ENCODE measurements at places on chromosomes 16 and 17. TPM values are rescaled to one million over a fixed set of nuclear protein-coding genes. Genes with fewer than 3 reads are reported as not detected.

- DNase-seq, result no peak
Measured at GRCh38 chr16:87252269-87252970, 64.8 kb downstream of the C16orf95 start.

The CACNG3 gene
- total RNA-seq, result not detected

The CDRT15 gene
- total RNA-seq, result not detected

- DNase-seq, result no peak
Measured at GRCh38 chr17:4721203-4722135, 9.8 kb upstream of the MED11 start.

GRCh38 chr16:57828272-57829161 is 26.2 kb upstream of the KIFC3 start:
- DNase-seq, result no peak

The LRRC45 gene
- total RNA-seq, result 7.0 TPM

GRCh38 chr16:87945351-87946042 is 5.7 kb upstream of the BANP start:
- DNase-seq, result no peak

The AANAT gene
- not detected for total RNA-seq

DNA sequence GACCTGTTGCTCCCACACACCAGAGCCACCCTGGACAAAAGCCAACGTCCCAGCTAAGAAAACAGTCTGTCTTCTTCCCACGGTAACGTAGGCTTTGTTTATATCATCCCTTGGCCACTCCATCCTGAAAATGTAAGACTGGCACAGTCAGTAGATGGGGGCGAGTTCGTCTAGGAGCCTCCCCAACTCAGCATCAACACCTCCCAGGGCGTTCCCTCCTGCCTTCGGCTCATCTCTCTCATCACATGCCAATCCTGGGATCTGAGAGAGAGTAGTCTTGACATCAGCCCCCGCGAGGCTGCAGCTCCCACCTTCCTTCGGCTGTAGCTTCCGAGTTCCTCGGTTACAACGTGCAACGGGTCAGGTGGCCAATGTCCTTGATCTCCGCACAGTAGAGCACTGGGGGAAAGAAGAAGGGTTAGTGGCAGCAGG is 894 bp downstream of the RNF227 start:
- no peak for DNase-seq

- DNase-seq, result no peak
Measured at GRCh38 chr17:72400863-72401262, 280.0 kb downstream of the SOX9 start.

The KRT40 gene
- total RNA-seq, result not detected

The DHX58 gene
- 13.2 TPM for total RNA-seq

GRCh38 chr16:30723725-30724355 is 24.4 kb upstream of the PHKG2 start:
- DNase-seq, result peak; percentile 77

GRCh38 chr16:88973415-88974050 is 3.5 kb downstream of the CBFA2T3 start:
- DNase-seq, result no peak

The OTOP3 gene
- total RNA-seq, result not detected

DNA sequence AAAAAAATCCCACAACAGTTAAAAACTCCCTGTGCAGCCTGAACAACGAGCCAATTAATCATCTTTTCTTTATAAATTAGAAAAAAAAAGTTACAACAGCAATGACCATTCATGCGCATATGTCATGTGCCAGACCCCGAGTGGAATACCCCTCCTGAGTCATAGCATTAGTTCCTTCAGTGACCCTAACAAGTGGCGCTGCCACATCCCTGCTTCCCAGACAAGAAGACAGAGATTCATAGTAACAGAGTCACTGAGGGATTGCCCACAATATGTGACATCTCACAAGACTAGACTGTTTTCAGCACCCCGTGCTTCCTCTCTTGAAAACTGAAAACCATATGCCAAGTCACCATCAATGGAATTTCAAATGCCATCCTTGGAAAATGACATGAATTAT is 7.9 kb downstream of the UMOD start:
- DNase-seq, result no peak

DNA sequence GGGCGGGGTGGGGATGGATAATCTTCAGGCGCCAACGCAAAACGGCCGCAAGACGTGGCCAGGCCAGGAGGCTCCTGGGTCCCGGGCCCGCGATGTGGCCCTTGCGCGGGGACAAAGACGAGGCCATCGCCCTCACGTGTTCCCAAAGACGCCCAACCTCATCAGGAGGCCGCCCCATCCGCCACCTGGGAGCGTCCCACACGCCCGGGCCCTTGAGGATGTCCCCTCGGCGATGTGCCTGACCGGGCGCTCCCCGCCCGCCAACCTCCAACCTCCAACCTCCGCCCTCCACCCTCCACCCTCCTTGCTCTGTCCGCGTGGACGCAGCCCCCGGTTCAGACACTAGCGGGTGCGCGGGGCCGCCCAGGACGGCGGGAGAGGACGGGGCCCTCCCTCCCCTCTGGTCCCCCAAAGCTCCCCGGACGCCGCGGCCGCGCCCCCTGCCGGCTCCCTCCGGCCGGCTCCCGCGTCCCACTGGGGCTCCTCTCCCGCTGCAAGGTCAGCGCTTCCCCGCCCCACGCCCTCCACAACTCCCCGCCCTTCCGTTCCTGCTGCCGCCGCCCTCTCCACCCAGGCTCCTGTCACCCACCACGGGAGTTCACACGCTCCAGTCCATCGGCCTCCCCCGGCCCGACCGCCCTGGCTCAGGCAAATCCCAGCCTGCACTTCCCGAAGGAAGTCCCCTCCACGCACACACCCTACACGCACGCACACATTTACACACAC is 250.8 kb upstream of the RPL38 start:
- peak; percentile 81 for DNase-seq

GRCh38 chr17:59627770-59628171 is 8.1 kb downstream of the CLTC start:
- DNase-seq, result no peak

DNA sequence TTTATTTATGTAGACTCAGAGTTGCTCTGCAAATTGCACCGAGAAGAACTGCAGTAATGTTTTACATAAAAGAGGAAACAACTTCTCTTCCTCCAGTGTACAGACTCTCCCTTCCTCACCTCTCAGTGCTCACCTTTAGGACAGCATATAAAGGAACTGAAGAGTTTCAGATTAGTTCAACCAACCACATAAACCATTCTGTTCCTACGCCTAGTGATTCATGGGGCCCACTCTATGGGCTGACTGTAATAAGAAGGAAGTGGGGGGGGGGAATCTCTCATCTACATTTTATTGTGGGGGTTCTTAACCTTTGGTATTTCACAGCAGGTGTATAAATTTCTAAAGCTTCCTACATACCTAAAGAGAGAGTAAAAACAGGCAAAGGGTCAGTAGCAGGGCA is 18.3 kb downstream of the ZSWIM7 start:
- no peak for DNase-seq

GRCh38 chr17:75078284-75079022 is 9.3 kb upstream of the SLC16A5 start:
- DNase-seq, result no peak

DNA sequence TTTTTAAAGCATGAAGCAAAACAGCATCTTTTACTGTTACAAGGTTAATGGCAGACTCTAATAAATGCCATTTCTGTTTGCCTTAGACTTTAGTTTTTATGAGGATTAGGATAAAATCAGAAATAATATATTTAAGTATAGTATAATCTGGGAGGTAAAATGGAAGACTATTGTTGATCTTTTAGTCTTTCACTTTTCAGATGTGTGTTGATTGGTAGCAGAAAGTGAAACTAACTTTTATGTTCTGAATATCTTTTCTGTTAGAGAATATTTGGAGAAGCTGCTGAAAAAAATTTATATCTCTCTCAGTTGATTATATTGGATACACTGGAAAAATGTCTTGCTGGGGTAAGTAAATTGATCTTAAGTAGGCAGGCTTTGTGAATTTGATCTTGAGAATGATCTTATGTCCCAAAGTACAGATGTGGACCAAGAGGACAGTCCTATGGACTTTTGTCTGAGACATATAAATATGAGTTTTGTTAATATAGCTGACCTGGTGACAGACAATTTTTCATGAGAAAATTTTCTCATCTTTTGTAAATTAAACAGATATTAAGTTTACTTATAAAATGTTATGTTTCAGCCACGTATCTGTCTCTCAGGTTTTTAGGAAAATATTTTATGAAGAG is 64.1 kb downstream of the NF1 start:
- no peak for DNase-seq

The STH gene
- not detected for total RNA-seq

The GGT6 gene
- not detected for total RNA-seq

The TNFSF13 gene
- total RNA-seq, result 26.3 TPM

GRCh38 chr16:56763291-56763916 is 33.5 kb downstream of the NUP93 start:
- DNase-seq, result no peak

DNA sequence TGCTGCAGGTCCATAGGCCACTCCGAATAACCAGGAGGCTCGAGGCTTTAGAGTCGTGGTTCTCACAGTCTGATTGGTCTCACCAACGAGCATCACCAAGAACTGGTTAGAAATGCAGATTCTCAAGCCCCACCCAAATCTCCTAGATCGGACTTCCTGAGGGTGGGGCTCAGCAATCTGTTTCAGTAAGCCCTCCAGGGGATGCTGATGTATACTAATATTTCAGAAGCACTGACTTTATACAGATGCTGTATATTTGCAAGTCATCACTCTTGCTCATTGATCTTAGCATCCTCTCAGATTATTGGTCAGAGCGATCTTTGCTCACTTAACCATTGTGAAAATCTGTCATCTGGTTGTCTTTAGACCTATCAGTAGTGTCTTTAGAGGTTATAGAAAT is 4.4 kb upstream of the VAC14 start:
- DNase-seq, result peak; percentile 47

DNA sequence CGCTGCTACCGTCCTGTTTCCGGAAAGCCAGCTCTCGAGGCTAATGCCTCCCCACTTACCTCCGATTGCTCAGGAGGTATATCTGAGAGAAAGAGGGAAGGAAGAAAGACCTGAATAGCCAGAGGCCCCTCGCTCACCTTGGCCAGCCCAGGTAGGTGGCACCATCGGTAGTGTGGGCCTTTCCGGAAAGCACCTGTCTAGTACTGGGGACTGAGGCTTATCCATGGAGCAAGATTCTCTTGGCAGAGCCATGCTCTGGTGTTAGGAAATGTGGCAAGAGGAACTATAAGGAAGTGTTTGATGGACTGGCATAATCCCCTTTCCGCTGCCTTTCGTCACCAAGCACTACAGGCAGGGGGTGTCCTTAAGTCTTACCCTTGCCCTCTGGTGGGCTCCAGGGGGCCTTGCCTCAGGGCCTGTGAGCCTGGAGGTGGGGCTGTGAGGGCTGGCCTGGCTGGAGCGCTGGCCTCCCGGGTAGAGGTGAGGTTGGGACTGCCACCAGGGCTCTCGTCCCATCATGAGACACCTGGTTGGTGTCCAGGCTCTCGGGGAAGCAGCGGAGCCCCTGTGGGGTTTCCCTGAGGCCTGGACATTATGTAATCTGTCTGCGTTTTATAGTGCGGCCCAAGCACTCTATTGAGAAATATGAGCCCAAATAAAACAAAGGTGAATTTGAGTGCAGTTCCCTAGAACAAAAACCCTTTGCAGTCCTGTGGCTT is 2.9 kb downstream of the CMIP start:
- DNase-seq, result no peak

DNA sequence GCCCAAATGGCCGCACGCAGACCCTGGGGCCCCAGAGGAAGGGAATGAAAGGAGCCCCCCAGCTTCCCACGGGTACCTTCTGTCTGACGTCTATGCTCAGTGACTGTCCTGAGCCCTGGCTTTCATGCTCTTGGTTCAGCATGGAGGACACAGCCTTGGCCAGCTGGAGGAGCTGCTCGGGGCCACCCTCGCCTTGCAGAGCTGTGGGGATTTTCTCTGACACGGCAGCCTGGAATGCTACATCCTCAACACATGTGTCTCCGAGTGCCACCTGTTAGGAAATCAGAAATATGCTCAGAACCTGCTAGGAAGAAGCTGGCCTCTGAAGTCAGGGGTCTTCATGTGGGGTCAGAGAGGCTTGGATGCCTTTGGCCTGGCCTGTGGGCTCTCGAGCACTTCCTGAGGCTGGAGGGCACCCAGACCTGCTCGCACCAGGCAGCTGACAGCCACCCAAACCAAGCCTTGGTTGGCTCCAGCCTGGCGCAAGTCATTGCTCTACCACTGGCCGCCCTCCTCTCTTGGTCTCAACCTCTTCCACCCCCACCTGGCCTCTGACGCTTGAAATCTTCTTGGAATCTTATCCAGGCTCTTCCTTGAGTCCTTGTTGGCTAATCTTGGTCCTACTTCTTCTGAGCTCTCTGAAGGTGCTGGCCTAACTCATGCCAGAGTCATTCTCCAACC is 63.7 kb upstream of the BCO1 start:
- no peak for DNase-seq

The SMIM5 gene
- 0.42 TPM for total RNA-seq

DNA sequence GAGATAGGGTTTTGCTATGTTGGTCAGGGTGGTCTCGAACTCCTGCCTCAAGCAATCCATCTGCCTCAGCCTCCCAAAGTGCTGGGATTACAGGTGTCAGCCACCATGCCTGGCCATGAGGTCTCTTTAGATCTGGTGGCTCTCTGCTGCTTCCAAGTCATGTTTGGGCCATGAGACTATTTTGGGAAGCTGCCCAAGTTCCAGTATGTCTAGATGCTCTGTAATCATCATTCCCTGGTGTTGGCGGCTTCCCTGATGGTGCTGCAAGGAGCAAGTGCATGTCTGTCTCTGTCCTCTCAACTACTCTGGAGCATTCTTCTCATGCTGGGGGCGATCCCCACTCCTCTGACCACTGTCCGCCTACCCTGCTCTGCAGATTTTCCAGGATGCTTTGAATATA is 6.4 kb upstream of the ODF4 start:
- no peak for DNase-seq

The NACA2 gene
- not detected for total RNA-seq

- DNase-seq, result no peak
Measured at GRCh38 chr16:89393738-89394406, 96.5 kb downstream of the ANKRD11 start.

The ZSCAN10 gene
- not detected for total RNA-seq

GRCh38 chr16:85729452-85730185 is 21.3 kb downstream of the C16orf74 start:
- no peak for DNase-seq

DNA sequence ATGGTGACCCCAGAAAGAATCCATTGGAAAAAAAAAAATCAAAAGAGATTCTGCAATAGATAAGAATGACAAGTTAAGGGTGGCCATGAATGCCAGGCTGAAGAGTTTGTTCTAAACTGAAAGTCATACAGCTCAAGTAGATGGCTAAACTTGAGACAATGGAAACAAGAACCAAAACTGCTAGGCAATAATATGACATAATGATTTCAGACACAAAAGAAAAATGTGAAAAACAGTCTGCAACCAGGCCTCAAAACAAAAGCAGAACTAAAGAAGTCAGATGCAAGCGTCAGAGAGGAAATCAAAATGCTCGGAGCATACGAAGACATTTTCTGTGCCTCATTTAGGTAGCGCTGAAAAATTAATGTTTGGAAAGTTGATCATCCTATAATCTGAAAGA is 54.4 kb upstream of the YPEL2 start:
- no peak for DNase-seq

- DNase-seq, result no peak
Measured at GRCh38 chr17:75864448-75864871, 9.3 kb upstream of the WBP2 start.

DNA sequence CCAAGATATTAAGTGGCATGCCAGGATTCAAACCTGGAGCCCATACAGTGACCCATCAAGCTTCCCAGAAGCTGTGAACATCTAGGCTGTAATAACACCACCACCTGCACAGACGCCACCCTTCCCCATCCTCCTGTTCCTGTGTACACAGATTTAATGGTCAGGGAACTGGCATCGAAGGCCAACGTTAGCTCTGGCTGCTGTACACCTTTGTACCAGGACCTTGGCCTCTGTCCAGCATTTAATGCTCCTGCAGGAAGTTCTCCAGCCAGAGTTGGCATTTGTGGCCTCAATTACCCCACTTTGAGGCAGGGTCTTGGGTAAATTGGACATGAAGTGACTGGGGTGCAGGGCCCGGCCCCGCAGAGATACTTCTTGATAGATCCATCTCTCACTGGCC is 49.3 kb downstream of the SCNN1B start:
- no peak for DNase-seq
